ENCODE measurements at places on chromosomes 1 and 21. TPM values are rescaled to one million over a fixed set of nuclear protein-coding genes. Genes with fewer than 3 reads are reported as not detected.

DNA sequence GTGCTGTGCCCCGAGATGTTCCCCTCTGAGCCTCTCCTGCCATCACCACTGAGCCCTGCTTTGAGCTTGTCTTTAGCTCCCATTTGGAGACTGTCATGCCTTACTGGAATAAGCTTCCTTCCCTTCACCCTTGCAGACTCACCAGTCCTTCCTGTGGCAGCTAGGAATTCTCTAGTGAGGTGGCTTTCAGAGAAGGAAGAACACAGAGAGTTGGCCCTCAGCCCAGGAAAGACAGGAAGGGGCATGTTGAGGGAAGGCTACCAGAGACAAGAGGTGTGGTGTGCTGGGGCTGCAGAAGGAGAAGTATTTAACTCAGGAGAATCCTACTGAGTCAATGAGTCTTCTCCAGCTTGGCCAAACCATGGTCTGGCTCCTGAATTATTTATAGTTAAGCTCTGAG lies 76.3 kb downstream of the UCK2 start:
- no peak for DNase-seq

The SLC39A1 gene
- 87.3 TPM for polyA plus RNA-seq

The DBT gene
- 25.8 TPM for polyA plus RNA-seq

The PIK3C2B gene
- 18.1 TPM for polyA plus RNA-seq

- DNase-seq: no peak
Measured at GRCh38 chr1:42266253-42267135, 68.5 kb downstream of the FOXJ3 start.

DNA sequence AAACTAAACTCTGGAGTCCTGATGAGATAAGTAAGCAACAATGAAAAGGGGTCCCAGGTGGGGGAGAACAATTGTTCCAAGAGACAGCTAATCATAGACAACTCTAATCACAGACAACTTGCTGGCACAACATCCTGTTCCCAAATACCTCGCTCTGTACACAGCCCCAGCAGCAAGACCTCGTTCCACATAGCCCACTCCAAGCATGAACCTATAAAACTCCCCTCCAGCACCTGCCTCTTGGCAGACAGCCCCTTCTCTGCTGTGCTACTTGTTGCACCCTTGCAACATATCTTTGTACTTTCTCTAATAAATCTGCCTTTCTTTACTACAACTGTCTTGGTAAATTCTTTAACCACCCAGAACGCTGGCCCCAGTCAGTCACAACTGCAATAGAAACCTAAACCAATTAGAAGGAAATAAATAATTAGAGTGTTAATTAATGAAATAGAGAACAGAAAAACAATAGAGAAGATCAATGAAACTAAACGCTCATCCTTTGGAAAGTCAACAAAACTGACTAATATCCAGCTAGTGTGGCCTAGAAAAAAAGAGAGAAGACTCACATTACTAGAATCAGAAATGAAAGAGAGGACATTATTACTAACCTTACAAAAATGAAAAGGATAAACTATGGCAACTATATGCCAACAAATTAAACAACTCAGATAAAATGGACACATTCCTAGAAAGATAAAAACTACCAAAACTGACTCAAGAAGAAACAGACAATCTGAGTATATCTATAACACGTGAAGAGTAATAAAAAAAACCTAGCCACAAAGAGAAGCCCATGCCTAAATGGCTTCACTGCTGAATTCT lies 36.1 kb downstream of the LRRC40 start:
- DNase-seq: no peak

- no peak for DNase-seq
Measured at GRCh38 chr1:163796394-163796821, 474.7 kb downstream of the NUF2 start.

DNA sequence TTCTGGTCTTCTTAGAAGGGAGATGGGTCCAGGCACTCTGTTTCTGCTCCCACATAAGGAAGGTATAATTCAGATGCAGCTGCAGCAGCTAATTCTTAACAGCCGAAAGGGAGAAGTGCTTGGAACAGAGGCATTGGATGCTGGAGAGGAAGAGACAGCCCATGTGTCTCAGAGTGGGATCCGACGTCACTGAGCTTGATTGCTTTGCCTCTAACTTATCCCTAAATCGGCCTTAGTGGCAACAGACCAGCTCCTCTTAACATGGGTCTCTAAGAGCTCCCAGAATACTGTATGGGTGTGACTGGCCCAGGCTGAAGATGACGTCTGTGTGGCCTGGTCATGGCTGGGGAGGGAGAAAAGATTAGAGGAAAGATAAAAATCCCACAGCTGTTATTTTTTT lies 40.7 kb upstream of the KCND3 start:
- no peak for DNase-seq

- no peak for DNase-seq
Measured at GRCh38 chr21:36369064-36369685, 16.0 kb upstream of the CHAF1B start.

The CHAF1B gene
- polyA plus RNA-seq: 10.2 TPM

DNA sequence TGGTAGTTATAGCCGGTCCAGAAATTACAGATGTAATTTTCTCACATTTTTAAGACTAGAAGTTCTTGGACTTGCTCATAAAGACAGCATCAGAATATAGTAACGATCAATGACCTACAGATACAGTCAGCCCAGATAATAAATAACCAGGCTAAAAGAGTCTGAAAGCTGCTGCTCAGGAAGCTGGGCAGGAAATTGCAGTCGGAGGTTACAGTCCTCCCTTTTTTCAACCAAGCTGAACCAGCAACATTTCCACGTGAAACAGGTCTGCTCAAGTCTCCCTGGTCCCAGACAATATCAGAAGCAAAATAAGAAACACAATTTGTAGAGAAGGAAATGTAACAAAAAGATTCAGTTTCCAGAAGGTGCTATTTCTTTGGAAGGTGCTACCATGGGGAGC lies 457.4 kb downstream of the SIPA1L2 start:
- DNase-seq: peak; percentile 21

The GJA8 gene
- 0.42 TPM for polyA plus RNA-seq

GRCh38 chr21:34865400-34866241 lies 183.5 kb downstream of the RUNX1 start:
- DNase-seq: no peak

The TMED5 gene
- 97.3 TPM for polyA plus RNA-seq

The GUCA2B gene
- polyA plus RNA-seq: not detected

DNA sequence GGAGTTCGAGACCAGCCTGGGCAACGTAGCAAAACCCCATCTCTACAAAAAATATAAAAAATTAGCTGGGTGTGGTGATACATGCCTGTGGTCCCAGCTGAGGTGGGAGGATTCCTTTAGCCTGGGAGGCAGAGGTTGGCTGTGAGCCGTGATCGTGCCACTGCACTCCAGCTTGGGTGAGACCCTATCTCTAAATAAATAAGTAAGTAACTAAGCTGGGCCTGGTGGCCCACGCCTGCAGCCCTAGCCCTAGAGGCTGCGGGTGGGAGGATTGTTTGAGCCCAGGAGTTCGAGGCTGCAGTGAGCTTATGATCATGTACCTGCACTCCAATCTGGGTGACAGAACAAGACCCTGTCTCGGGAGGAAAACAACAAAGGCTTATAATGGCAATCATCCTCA lies 4.6 kb downstream of the CLIC4 start:
- DNase-seq: no peak

- no peak for DNase-seq
Measured at GRCh38 chr1:245310571-245311531, 156.1 kb downstream of the KIF26B start.

- no peak for DNase-seq
Measured at GRCh38 chr21:14833666-14834351, 231.0 kb downstream of the NRIP1 start.

DNA sequence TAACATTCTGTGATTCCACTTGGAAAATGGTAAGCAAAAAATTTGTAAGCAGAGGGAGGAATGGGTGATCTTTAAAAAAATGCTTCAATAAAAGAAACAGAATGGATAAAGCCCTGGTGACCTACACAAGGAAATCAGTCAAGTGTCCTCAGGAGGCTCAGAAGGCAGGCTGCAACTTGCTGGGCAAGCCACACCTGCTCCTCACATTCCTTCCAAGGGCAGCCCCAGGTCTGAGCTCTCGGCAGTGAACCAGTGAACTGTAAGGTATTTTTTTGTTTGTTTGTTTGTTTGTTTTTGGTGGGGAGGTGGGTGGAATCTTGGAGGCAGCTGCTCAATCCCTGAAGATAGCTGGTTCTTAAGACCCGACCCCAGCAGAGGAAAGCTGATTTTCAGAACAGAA lies 4.4 kb downstream of the TACSTD2 start:
- DNase-seq: no peak

The MYOG gene
- polyA plus RNA-seq: 0.14 TPM

DNA sequence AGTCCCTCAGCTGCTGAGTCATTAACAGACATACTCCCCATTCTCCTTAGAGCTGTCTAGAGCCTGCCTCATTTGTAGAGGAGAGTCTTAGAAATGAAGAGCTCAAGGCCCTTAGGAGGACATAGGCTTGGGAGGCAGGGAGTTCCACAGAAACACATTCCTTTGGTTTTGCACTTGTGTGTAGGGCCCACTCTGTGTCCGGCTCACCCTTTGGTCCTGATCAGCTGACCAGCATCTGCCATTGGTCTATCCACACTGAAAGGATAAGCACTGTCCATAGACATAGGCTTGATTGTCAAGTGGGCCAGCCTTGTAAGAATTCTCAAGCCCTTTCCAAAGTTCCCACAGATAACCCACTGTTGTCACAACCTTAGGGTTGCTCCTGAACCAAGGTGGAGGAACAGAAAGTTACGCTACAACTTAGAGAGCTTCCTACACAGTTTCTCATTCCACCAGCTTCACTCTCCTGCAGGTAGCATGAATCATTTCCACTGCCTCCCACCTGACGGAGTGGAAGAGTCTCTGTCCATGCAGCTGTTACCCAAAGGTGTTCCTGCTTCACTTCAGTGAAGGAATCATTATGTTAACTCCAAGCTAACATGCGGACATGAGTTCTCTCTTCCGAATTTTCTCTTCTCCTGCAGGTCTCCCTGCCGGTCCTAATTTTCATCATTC lies 96.1 kb downstream of the TNFSF18 start:
- no peak for DNase-seq

The ATP1A4 gene
- polyA plus RNA-seq: 0.71 TPM

DNA sequence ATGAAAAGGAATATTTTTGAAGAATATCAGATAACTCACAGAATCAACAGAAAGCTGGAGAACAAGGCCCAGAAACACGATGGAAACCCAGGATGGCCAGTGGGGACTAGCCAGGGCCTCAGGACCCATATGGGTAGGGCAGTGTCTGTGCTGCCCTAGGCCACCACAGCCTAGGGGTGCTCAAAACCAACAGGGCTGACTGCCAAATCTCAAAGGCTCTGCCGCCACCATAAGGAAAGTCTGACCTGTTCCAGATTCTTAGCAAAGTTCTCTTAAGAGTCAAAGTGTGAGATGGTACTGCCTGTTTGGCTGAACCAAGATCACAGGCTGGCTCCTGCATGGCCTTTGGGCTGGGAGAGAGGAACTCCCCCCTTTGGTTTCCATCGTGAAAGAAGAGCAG lies 164.7 kb upstream of the CTTNBP2NL start:
- no peak for DNase-seq

DNA sequence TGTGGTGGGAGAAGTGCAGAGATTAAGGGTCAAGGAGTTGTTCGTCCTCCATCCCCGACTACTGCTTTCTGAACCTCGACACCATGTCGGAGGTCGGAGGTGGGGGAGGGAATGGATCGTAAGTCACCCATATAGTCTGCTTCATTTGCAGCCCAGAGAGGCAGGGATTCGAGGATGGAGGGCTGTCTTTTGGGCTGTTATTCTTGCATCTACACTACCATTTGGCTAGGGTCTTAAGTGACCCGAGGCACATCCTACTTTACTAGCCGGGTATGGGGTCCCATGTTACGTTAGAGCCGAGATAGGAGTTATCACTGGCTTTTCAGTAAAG lies 578 bp downstream of the USP21 start:
- DNase-seq: no peak

GRCh38 chr21:46119144-46119636 lies 21.3 kb downstream of the COL6A2 start:
- DNase-seq: no peak

GRCh38 chr1:168303716-168304540 lies 23.3 kb downstream of the TBX19 start:
- DNase-seq: no peak

- no peak for DNase-seq
Measured at GRCh38 chr1:8004113-8004802, 21.9 kb downstream of the ERRFI1 start.

GRCh38 chr1:167996266-167996665 lies 59.4 kb upstream of the MPC2 start:
- no peak for DNase-seq

- DNase-seq: no peak
Measured at GRCh38 chr21:38354746-38355145, 98.0 kb downstream of the KCNJ15 start.

The ITLN2 gene
- polyA plus RNA-seq: not detected

The PEA15 gene
- polyA plus RNA-seq: 129 TPM

DNA sequence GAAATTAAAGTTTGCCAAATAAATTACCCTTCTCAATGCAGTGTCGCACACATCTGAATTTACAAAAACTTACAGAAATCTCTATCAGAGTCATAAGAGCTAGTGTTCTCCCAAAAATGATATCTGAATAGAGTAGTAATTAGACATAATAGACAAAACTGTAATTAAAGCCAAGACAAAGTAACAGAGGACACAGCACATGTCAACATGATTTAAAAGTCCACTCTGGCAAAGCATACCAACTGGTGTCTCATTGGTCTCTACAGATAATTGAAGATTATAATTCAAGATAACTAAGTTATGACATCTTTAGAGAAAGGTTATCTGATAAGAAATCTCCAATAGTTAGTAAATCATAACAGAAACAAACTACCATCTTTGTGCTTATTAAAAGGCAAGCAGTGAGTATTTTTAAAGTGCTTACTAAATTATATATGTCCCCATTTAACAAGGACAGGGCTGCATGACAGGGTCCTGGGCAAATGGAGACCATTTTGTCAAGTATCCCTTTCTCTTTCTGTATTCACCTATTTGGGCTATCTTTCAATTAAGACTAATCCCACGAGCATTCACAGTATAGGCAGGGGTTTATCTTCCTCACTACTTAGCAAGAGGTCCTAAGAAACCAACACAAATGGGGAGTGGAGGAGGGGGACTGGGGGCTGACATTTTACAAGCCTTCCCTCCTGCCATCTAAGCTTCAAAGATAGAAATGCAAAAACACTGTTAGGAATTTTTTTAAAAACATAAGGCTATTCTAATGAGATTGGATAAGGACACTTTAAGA lies 26.0 kb downstream of the PTP4A2 start:
- DNase-seq: no peak

The GPR61 gene
- 0.91 TPM for polyA plus RNA-seq

The ZFP69 gene
- 5.3 TPM for polyA plus RNA-seq

Measured in right renal pelvis (tissue), 4 donors.